Activated naive CD4-positive, alpha-beta T cell (primary cell): ENCODE measurements at places on chromosomes 3 and 15.
A peak's percentile ranks its signal among the peaks of the same experiment; 100 is the strongest.

- no peak for DNase-seq
Measured at GRCh38 chr3:47323431-47324277, 40.9 kb downstream of the KLHL18 start.

DNA sequence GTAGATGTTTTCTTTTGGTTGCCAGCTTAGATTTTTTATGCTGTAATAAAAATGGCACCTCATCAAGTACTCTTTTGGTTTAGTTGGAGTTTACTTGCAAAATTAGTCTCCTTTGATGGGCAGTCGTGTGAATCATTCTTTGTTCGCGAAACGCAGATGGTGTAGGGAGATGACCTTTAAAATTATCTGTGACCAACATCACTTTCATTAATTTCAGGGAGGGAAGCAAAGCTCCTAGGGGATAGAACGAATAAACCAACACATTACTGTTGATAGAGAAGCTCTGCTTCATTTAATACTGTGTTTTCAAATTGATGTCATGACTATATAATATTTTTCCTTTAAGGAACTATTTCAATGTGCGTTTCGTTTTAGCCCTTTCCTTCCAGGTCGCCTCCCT, 67.4 kb downstream of the USP13 start:
- DNase-seq, result no peak

DNA sequence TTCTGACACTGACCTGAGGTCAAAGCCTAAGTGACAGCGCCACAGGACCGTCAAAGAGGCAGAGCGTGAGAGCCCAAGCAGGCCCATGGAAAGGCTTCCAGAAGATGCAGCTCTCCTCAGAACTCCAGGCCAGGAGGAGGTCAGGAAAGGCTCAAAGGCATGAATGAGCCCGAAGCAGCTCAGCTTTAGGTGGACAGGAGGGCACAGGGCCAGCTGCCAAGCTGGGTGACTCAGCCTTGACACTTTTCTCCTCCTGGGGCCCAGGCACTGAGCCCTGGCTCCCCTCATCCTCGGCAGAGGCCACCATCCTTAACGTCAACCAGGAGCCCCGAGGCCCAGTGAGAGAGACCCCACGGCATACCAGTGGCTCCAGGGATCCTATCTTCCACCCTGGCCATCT, 62.9 kb downstream of the ADCY5 start:
- DNase-seq, result no peak

DNA sequence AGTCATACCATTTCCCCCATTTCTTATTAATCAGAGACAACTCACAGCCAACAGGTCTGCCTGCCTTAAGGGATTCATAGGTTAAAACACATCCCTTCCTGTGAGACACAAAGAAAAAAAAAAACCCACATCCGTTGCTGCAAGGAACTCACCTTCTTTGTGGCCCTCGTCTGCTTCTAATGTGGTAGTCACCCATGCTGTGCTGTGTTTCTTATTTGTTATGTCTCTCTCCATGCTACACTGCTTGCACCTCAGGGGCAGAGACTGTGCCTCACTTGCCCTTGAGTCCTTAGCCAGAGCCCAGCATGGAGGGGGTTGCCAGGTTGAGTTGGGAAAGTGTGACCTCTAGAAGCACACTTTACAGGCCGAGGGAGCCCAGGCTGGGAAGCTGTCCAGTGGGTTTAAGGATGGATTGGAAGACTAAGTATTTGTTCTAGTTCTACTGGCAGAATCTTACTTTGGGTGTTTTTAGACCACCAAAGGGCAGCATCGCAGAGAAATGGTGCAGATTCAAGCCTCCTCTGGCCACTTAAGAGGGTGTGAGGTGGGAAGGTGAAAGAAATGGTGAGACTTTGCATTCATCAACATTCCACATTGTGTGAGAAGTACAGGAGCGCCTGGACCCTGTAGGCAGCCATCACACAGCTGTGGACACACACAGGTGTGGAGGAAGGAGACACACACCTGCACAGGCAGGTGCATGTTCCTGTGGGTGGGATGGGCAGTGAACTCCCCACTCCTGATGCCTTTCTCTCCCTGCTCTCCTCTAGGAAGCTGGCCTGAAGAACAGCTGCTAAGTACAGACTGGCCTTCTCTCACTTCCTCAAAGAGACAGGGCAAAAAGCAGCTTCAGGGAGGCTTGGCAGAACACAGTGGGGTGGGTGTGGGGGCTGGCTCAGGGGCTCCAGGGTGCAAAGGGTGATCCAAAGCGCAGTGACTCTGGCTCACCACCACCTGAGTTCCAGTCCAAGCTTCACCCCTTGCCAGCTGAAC, 48.8 kb downstream of the GLB1 start:
- peak; percentile 8 for DNase-seq

DNA sequence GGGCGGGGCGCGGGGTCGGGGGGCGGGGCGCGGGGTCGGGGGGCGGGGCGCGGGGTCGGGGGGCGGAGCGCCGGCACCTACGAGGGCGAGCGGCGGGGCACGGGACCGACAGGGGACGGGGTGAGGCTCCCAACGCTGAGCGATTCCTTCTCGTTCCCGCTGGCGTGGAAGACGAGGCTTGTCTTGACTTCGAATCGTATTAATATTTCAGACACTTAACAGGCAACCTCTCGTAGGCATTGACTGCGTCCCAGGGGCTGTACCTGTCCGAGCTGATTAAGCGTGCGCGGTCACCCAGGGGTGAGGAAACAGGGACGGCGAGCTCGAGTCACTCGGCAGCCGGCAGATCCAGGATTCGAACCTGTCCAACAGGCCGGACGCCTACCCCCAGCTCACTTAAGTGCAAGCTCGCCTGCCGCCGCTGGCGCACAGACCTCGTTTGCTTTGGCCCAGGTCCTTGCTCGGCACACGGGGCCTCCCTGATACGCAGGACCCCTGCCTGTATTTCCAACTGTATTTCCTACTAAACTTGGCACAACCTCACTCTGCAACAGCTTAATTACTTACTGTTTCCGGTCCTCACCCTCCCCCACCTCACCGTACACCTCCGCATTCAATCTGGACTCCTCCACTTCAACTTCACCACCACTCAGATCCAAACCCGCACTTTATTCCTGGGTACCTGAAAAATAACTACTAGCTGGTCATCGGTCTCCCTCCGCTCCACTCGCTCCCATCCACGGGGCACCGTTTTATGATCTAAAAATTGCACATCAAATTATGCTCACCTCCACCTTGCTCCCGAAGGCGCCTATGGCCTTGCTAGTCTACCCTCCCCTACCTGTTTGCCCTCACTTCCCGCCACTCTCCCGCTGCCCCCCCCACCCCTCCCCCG, 722 bp upstream of the ZXDC start:
- DNase-seq, result peak; percentile 38

GRCh38 chr3:23376516-23377248, 173.6 kb downstream of the UBE2E2 start:
- no peak for DNase-seq

- DNase-seq, result no peak
Measured at GRCh38 chr3:114863848-114864247, 283.2 kb downstream of the ZBTB20 start.

- no peak for DNase-seq
Measured at GRCh38 chr3:78255403-78255802, 1215.5 kb downstream of the ROBO2 start.

GRCh38 chr3:24595796-24596195, 101.1 kb upstream of the THRB start:
- no peak for DNase-seq

DNA sequence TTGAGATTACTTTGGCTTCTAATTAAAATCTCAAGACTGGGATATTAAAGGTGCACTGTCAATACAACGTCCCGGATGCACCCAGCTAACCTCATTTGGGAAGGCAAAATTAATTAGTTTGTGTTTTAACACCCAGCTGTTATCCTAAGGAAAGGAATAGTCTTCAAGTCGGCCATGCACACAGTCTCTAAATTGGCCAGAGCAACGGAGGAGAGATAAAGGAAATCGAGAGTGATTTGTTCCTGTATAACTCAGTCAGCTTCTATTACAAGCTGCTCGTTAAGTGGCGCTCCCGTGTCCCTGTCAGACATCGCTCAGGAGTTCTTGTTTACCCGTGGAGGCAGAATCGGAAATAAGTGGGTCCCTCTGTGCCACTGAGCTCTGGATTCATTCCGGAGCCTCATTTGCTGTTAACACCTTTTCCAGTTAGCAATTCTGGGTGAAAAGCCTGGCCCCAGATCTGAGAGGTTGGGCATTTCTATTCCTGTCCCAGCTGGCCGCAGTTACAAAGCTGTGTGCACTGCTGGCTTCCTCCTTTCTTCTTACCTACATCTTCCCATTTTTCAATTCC, 63.9 kb downstream of the ST8SIA2 start:
- no peak for DNase-seq

GRCh38 chr15:76185716-76186115, 125.6 kb downstream of the ETFA start:
- no peak for DNase-seq

DNA sequence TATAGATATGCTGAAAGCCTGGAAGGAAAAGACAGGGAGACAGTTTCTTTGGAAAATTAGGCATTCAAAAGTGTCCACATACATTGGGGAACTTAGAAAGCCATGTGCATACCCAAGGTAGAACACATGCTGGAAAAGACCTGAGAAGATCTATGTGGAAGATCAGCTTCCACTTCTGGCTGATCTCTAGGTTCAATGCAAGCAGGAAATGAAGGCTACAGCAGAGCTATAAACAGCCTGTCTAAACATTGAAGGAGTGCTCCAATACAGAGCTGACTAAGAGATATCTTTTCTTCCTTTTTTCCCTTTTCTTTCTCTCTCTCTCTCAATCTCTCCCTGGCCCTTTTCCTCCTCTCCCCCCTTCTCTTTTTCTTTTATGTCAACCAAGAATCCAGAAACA, 73.6 kb upstream of the TCF12 start:
- no peak for DNase-seq

DNA sequence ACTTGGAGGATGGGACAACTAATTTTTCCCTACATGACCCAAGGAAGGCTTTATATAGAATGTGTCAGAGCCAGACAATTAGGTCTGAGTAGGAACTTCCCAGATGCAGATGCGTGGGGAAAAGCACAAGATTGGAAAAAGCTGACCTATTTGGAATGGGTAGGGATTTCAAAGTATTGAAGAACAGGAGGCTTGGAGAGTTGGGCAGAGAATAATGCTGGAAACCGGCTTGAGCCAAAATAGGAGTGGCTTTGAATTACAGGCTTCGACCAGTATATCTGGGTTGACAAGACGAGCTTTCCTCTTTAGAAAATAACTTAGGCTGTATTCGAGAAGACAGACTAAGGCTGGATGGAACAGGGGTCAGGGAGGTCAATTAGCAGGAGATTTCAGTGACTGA, 181.1 kb downstream of the GBE1 start:
- no peak for DNase-seq

GRCh38 chr3:152258448-152259393, 10.0 kb upstream of the MBNL1 start:
- DNase-seq, result peak; percentile 20

GRCh38 chr3:81268526-81268925, 492.9 kb downstream of the GBE1 start:
- no peak for DNase-seq

DNA sequence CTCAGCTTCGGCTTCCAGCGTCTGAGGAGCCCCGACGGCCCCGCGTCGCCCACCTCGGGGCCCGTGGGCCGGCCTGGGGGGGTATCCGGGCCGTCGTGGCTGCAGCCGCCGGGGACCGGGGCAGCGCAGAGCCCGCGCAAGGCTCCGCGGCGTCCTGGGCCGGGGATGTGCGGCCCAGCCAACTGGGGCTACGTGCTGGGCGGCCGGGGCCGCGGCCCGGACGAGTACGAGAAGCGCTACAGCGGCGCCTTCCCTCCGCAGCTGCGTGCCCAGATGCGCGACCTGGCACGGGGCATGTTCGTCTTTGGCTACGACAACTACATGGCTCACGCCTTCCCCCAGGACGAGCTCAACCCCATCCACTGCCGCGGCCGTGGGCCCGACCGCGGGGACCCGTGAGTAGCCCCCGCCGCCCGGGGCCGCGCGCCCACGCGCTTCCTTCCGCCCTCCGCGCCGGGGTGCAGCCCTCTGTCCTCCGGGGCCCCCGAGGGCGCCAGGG, 462 bp downstream of the EDEM1 start:
- peak; percentile 27 for DNase-seq

DNA sequence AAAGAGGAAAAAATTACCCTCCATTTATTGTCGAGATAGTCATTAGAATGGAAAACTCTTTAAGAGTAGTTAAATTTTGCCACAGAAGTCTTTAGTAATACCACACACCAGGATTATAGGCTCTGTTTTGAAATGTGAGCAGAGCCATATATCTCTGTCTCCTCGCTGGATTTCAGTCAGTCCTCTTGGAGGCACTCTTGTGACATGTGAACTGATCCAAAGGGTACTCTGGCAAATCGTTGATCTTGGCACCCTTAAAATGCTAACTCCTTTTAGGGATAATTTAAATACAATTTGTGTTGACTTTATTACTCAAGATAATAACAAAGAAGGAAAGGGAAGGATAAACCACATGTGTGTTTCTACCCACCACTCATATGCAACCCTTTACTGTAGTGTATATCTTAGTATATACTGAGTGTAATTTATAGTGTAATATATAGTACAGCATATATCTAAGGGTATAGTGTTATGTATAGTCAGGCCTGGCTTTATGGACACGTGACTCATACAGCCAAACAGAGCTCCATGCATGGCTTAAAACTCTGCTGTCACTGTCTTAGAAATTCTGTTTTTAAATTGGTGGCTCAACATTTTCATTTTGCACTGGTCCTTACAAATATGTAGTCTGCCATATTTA, 12.3 kb upstream of the KPNA4 start:
- no peak for DNase-seq

GRCh38 chr15:99416191-99417188, 149.3 kb upstream of the MEF2A start:
- DNase-seq, result no peak

DNA sequence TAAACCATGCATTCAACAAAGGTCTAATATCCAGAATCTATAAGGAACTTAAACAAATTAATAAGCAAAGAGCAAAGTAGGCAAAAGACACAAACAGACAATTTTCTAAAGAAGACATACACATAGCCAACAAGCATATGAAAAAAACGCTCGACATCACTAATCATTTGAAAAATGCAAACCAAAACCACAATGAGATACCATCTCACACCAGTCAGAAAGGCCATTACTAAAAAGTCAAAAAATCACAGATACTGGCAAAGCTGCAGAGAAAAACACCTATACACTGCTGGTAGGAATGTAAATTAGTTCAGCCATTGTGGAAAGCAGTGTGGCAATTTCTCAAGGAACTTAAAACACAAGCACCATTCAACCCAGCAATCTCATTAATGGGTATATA, 53.8 kb downstream of the FSIP1 start:
- DNase-seq, result no peak

DNA sequence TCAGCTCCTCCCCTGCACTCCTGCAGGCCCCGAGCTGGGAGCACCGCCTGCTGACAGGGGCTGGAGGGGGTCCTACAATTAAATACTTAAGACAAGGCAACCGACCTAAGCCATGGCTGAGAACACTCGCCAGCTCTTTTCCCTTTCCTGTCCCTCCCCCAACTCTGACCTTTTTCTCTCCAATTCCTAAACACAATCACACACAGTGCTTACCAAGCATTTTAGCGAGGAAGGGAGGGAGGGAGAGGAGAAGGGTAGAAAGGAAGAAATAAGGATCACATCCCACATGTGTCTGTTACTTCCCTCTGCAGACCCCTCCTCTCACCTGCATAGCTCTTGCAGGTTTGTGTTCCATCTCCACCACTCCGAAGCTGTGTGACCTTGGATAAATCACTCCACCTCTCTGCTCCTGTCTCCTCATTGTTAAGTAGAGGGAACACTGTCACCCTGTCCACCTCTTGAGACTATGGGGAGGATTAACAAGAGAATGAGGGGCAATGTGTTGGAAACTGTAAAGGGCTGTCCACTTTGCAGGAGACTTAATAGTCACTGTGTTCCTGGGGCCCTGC, 63.6 kb downstream of the CYP11A1 start:
- no peak for DNase-seq

- DNase-seq, result no peak
Measured at GRCh38 chr3:50350213-50350526, 405 bp downstream of the NPRL2 start.

- no peak for DNase-seq
Measured at GRCh38 chr15:82970696-82971095, 15.3 kb upstream of the RAMAC start.
